ENCODE measurements at places on chromosomes 3 and 15. TPM values are rescaled to one million over a fixed set of nuclear protein-coding genes. Genes with fewer than 3 reads are reported as not detected.
A peak's percentile ranks its signal among the peaks of the same experiment; 100 is the strongest.

PIGB gene
- total RNA-seq, result 18.9 TPM

PP2D1 gene
- total RNA-seq, result not detected

C3orf20 gene
- total RNA-seq, result 0.12 TPM

CMTM7 gene
- 46.1 TPM for total RNA-seq

RASL12 gene
- not detected for total RNA-seq

FGF7 gene
- not detected for total RNA-seq

NPAP1 gene
- total RNA-seq, result not detected

DGKG gene
- total RNA-seq, result 0.12 TPM

PDE8A gene
- total RNA-seq, result 20.8 TPM

GRCh38 chr3:158095111-158095813 is 11.0 kb downstream of the SHOX2 start:
- no peak for DNase-seq

GRCh38 chr3:169150920-169151319 is 512.6 kb downstream of the MECOM start:
- DNase-seq, result no peak

DNA sequence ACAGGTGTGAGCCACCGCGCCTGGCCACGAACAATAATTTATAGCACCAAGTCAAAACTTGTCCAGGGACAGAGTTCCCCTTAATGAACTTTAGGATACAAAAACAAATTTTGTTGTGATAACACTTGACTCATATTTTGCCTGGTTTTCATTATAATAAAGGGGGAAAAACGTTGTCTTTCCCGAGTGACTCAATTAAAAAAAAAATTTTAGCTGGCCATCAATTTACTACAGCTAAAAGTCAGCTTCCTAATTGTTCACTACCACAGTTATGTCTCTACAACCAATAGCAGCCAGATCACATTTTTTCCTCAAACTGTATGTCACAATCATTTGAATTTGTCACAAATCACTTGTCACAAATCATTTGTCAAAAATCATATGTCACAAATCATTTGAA is 116.0 kb downstream of the P3H2 start:
- no peak for DNase-seq

- DNase-seq, result no peak
These were observed 23.7 kb downstream of the CPN2 start for GRCh38 chr3:194327218-194328052.

DNA sequence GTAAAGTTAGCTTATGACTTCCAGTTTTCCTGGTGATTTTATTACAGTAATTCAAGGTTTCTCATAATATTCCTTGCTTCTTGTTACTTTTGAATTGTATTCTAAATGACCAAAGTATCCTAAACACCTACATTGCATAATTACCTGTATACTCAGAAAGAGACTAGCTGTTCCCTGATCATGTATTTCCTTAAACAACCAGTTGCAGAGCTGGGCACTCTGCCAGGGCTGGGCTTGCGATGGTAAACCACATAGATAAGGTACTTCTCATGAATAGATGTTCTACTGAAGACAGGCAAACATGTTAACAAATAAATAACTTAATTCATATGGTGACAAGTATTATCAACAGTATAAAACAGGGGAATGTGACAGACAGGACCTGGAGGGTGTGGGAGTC is 142.3 kb upstream of the WNT5A start:
- DNase-seq, result no peak

- DNase-seq, result no peak
These were observed 149.8 kb downstream of the ZNF385D start for GRCh38 chr3:21601178-21601577.

- DNase-seq, result peak; percentile 63
These were observed 1.2 kb downstream of the ERC2 start for GRCh38 chr3:56467108-56467507.

DNA sequence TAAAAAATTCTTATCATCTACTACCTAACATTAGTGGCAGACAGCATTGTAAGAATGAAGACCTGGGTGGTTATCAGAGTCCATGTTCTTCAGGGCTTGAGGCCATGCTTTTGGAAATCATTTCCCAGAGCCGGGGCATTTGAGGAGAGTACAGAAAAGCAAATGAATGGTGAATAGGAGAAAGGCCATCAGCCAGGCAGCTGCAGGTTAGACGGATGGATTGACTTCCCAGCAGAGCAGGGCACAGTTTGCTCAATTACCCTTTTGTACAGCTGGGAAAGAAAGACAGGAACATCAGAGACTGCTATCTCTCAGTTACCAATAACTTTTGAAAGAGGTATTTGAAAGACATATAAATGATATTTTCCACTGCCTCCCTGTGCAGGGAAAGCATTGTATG is 135.6 kb downstream of the ALCAM start:
- DNase-seq, result no peak

GRCh38 chr15:81363718-81364500 is 10.1 kb downstream of the TMC3 start:
- no peak for DNase-seq

GRCh38 chr3:32508711-32509110 is 6.1 kb upstream of the CMTM6 start:
- no peak for DNase-seq

DNA sequence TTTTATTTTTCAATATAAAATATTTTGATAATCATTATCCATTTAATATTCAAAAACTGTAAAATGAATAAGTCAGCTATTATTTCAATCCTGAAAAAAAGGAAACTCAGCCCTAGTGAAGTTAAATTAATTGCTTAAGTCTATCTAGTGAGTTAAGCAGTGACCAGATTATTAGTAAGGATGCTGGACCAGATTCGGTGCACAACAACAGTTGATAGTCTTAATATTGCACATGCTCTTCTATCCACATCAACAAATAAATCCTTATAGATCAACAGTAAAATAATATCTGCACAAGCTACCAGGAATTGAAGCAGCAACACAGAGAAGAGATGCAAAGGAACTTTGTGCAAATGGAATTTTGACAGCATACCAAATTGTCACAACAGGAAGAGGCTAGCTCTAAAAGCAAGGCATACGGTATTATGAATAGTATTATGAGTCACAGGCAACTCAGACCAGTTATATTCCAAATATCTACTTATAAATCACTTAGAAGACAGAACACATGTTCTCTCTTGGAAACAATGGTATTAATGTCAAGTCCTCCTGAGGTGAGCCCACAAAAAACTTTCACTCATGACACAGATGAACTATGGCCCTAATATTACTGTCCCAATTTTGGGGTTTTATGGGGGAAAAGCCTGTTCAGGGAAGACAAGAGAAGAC is 24.9 kb downstream of the VPS13C start:
- no peak for DNase-seq

- DNase-seq, result no peak
These were observed 58.9 kb downstream of the GASK1A start for GRCh38 chr3:43038010-43038409.

- DNase-seq, result no peak
These were observed 154.5 kb downstream of the KLF13 start for GRCh38 chr15:31481142-31481541.

GRCh38 chr3:32391643-32392535 is at the start of gene CMTM7:
Gene CMTM7 (plus strand): TSS chr3:32391853. CDS start chr3:32391907, 54 bp downstream.
- DNase-seq, result peak; percentile 81

DNA sequence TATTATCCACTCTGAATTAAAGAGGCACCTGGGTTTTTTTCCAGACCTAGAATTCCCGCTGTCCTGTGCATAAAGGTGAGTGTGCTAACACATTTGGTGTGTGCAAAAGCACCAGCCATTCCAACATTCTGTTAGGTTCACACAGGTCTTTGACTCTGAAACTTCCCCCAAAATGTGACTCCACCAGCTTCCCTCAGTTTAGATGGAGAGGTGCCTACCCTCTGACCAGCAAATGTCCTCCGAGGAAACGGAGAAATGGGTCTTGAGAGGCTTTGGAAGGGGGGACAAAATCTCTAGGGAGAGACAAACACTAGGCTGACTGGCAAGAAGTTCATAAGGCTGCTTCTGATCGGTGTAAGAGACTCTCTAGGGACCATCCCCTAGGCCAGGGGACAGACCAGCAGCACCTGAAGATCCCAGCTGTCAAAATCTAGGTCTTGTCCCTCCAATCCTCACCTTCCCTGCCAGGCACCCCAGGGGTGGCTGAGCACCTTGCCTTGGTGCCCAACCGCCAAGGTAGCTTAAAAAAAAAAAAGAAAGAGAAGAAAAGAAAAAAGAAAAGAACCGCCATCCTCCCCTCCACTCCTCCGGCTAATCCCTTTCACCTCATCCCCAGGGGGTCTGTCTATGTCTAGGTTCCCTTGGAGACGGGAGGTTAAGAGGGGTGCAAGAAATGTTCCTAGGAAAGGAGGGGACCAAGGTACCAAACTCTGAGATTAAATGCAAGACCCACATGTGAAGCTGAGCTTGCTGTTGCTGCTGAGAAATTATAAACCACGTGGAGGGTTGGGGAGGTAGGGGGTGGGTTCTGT is 2.0 kb upstream of the MECOM start:
- no peak for DNase-seq

- no peak for DNase-seq
These were observed 1.5 kb downstream of the ABCC5 start for GRCh38 chr3:184016169-184016570.

DNA sequence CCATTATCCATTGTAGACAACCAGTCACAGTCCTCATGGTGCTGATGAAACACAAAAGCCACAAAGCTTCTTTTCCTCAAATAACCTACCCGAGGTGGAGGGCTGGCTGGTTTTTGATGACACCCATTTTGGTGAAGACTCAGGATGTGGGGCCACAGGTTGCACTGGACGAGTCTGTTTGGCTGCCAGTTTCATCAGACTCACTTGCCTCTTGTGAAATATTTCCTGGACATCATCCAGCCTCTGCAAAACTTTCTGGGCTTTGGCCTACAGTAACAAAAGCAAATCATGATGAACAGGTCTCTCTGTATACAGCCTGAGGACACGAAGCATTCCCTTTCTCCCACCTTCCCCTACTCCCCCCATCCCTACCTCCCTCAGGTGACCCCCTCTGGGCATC is 42.2 kb downstream of the B3GNT5 start:
- no peak for DNase-seq

GRCh38 chr3:124504332-124505059 is 225.8 kb upstream of the UMPS start:
- DNase-seq, result no peak

DNA sequence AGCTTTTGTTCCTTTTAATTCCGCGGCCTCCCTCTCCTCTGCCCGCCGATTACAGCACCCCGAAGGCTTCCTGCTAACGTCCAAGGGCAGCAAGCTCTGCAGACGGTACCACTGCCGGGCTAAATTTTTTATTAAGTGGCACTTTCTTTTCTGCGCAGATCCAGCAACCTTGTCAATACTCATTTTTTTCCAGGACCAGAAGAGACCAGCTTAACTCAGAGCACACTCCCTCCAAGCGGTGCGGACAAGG is 542 bp upstream of the MEIS2 start:
- DNase-seq, result no peak

GRCh38 chr3:129625072-129625874 is 18.8 kb upstream of the PLXND1 start:
- DNase-seq, result no peak

GRCh38 chr3:155024006-155024638 is 56.0 kb upstream of the MME start:
- no peak for DNase-seq

GRCh38 chr3:46504789-46505188 is 7.0 kb downstream of the RTP3 start:
- DNase-seq, result peak; percentile 41

DNA sequence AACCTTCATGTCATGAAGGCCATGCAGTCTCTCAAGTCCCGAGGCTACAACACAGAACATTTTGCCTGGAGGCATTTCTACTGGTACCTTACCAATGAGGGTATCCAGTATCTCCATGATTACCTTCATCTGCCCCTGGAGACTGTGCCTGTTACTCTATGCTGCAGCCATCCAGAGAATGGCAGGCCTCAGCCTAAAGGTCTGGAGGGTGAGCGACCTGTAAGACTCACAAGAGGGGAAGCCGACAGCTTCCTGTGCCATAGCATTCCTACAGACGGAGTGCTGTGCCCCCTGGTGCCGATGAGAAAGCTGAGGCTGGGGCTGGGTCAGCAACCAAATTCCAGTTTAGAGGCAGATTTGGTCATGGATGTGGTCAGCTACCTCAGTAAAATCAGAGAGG is 51.3 kb upstream of the CADPS start:
- no peak for DNase-seq

DNA sequence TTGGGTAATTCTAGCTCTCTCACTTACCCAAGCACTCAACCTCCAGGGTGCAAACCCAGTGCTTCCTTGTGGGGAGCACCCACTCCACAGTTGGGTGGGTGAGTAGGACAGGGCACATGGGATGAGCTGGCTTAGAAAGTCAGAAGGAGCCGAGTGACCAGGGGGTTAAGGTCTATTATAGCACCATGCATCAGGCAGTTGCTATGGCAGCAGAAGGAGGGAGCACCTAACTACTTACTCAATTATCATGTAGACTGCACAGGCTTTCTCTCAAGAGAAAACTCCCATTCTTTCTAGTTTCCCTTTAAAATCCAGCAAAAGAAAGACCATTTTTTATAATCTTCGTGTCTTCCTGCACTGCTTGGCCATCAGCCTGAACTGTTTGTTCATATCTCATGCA is 163.0 kb downstream of the OCA2 start:
- DNase-seq, result no peak

DNA sequence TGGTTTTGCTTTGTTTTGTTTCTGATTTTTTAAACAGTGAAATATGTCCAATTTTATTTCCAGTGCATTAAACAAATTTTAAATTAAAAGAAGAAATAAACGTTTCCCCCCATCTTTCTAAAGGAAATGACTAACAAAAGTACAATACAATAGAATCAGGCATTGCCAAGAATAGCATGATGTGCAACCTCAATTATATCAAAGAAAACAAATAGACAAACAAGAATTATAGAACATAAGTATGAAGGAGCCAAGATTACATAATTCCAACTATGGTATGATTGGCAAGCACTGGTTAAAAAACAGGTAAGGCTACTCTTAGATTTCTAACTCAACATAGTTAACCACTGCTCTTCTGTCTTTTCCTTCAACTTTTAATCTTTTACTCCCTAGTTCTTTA is 26.4 kb downstream of the TIGIT start:
- no peak for DNase-seq

- DNase-seq, result peak; percentile 19
These were observed 892 bp downstream of the NMD3 start for GRCh38 chr3:161221806-161222600.

- no peak for DNase-seq
These were observed 9.2 kb upstream of the CBLB start for GRCh38 chr3:105878061-105878460.

DNA sequence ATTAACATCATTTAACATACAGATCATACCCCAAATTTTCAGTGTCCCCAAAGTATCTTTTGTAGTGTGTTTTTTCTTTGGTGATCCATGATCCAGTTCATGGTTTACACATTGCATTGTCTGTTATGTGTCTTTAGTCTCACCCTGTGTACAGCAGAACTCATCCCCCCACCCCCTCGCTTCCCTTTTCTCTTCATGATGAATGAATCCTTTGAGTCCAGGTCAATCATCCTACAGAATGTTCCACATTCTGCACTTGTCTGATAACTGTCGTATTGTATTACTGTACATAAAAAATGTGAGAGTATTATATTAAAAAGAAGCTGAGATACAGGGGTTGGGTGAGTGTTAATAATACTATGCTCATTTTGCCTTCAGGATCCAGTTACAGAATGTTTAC is 14.6 kb upstream of the NIT2 start:
- DNase-seq, result no peak
